ENCODE measurements at places on chromosomes 12 and 14.

- no peak for DNase-seq
Observed at GRCh38 chr14:59036134-59036533, 152.3 kb upstream of the DAAM1 start.

GRCh38 chr14:23093991-23094665, 808 bp downstream of the ACIN1 start:
- no peak for DNase-seq

GRCh38 chr14:70640938-70641547, 673 bp upstream of the TTC9 start:
- DNase-seq: peak; percentile 97

GRCh38 chr12:53810950-53811349, 59.2 kb upstream of the CISTR start:
- no peak for DNase-seq

DNA sequence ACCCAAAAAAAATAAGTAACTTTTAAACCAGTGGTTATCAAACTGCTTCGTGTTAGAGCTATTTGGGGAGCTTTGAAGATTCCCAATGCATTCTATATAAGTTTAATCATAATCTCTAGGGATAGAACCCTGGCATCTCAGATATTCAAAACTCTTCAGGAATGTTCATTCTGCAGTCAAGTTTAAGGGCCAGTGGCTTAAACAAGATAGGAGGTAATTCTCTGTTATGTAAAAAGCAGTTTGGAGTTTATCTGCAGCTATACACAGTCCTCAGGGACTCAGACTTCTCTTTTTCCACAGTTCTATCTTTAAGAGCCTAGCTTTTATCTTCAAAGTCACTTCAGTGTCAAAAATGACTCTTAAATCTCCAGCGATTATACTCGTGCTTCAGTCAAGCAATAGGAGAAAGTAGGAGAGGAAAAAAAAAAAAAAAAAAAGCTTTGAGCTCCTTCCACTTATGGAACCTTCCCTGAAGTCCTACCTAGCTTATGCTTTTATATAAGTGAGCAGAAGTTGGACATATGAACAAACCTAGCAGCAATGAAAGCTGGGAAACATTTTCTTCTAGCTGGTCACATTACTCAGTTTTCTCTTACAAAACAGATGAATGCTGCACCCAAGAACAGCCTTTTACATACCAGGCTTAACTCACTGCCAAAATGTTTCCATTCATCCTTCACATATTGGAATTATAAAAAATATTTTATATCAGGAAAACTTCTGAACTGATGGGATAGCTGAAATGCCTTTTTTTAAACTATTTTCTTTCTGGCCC, 302.8 kb downstream of the FSCB start:
- DNase-seq: no peak

GRCh38 chr12:62683776-62684569, 217.3 kb downstream of the MON2 start:
- DNase-seq: peak; percentile 42
